DMS 273 treated with DMSO at 0.1 percent for 48 hours (cell line): ENCODE measurements at places on chromosomes 16 and 17.
A peak's percentile ranks its signal among the peaks of the same experiment; 100 is the strongest.

GRCh38 chr16:26993963-26994362 lies 72.8 kb upstream of the C16orf82 start:
- no peak for DNase-seq

- no peak for DNase-seq
Measured at GRCh38 chr17:46976626-46977270, 2.3 kb downstream of the RPRML start.

DNA sequence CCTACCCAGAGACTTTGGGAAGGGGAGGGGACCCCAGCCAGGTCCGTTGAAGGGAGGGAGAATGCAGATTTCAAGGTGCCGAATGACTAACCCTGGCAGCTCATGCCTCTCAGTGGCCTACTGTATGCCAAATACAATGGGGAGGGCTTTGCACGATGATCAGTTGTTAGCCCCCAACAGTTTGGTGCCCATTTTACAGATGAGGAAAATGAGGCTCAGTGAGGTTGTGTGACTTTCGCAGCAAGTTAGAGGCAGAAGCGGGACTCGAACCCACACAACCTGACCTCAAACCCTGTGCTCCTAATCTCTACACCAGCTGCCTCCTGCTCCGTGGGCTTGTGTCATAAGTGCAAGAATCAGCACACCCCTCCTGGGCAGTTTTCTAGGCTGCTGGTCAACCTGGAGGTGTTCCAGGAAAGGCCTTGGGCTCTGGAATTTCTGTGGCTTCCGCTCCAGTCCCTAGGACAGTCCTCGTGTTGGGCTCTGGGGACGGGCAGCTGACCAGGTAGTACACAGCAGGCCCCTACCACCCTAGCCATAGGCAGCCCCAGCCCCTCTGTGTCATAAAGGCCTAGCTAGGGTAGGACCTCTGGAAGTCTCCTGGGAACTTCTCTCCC lies 11.9 kb upstream of the NAGPA start:
- no peak for DNase-seq

DNA sequence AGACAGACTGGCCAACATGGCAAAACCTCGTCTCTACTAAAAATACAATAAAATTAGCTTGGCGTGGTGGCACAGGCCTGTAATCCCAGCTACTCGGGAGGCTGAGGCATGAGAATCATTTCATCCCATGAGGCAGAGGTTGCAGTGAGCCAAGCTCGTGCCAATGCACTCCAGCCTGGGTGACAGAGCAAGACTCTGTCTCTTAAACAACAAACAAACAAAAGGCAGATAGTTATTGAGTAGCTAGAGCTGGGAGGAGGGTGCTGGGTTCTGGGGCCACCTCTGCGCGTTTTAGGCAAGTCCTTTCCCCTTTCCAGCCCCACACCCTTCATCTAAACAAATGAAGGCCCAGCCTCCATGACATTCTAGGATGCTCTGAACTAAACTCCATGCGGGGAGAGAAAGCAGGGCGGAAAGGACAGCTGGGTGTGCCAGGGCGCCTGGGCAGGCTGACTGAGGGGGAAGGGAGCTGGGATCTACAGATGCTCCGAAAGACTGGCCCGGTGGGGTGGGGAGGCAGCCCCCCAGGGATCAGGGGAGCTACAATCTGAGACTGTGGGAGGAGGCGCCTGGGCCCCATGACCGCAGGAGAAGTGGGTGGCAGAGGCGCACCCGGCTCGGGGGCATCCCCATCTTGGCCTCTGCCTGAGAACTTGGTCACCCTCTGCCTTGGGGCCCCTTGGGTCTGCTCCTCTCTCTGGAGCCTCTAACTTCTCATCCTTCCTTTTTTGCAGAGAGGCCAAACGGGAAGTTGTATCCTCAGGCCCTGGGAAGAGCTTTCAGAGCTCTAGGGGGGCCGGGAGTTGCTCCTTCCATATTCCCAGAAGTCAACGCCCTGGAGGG lies 910 bp downstream of the ITGAL start:
- DNase-seq, result no peak

DNA sequence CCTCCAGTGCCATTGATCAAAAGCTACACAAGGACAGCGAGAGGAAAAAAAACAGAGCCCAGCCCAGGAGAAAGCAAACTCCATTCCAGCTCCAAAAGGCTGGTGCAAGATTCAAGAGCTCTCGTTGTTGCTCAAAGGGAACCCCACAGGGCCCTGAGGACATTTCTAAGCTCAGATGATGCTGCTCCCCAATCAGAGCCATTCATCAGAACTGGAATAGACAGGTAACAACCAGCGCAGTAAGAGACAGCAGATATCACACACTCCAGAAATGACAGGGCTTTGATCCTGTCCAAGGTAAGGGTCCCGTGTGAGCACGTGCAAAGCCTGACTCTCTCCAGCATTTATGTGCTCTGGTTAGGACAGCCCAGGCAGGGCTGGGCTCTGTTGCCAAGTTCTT lies 20.1 kb downstream of the PMP22 start:
- DNase-seq, result no peak

DNA sequence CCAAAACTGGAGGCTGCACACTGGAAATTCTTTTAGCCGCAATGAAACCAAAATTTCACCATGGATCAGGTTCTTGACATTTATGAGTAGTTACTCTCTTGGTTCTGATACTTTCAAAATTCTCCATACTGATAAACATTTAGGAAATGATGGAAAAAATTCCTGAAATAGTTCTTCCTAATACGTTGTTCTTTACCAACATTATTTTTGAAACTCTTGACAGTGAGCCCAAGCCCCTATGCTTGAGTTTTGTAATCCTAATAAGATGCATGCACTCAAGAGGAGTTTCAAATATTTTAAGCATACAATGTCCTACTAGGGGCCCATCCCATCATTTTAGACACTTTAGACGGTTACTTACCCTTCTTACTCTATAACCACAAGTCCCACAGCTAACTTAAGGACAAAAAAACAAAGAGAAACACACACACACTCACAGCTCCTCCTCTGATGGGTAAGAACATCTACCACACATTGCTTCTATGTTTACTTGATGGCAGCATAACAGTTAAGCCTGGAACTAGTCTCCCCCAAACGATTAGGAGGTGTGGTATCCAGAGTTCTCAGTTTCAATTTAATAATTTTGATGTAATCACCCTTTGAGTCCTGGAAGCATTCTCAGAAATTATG lies 3.7 kb downstream of the VEZF1 start:
- no peak for DNase-seq

DNA sequence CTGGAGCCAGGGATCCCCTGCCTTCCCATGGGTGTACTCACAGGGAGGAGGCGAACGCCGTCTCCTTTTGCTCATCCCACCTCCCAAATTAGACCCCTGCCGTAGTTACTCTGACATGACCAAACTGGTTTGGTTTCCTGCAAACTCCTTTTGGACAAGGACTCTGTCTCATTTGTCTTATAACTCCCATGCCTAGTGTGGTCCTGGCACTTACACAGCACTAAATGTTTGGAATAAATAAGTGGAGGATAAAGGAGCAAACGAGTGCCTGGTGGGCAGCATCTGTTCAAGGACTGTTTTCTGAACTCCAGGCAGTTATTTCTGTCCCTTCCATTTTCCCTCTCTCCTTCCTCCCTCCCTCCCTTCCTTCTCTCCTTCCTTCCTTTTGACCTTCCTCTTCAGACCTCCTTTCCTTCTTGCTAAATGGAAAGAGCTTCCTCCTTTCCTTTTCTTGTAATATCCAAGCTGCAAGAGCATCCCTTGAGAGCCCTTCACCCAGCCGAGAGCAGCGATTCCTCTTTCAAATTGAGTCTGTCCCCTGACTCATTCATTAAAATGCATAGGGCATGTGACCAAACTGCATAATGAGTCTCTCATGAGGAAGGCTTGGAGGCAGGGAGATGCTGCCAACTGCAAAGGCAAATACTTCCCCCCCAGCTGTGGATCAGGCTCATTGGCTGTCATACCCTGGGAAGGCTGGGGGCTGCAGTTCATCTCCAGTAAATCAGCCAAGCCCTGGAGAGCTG lies 36.8 kb downstream of the CHD9 start:
- peak; percentile 97 for DNase-seq

DNA sequence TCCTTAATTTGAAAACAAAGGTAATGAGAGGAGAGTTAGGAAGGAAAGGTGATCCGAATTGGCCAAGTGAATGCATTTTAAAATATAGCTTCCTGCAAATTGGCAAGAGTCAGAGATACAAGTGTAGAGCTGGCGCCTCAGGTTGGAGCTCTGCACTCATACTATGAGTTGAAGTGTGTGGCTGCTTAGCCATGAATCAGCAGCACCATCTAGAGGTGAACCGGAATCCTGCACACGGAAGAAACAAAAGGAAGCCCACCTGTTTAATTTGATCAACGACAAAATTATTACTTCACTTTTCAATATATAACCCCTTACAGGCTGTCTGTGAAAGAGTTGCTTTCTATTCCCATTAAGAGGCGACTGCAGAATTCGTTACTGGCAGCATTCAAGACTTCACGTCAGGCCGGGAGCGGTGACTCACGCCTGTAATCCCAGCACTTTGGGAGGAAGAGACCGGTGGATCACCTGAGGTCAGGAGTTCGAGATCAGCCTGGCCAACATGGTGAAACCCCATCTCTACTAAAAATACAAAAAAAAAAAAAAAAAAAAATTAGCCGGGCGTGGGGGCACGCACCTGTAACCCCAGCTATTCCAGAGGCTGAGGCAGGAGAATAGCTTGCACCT lies 1253.7 kb upstream of the CDH8 start:
- DNase-seq, result peak; percentile 1

- DNase-seq, result no peak
Measured at GRCh38 chr17:72101526-72101925, 19.3 kb upstream of the SOX9 start.

DNA sequence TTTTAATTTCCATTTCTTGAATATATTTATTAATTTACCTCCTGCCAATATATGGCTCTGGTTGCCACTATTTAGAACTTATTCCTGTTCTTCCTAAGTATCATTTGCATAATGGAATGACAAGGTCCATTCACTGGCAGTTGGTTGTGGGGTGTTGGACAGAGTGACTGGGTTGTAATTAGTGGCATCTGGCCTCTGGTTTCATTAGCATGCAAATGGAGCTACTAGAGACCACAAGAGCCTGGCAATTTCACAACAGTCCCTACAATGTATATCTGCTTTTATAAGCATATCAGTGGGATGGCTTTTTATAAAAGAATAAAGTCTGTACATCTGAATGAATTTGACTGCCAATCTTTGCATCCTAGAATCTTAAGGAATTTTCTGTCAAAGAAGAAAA lies 1030.9 kb upstream of the CDH8 start:
- peak; percentile 72 for DNase-seq

DNA sequence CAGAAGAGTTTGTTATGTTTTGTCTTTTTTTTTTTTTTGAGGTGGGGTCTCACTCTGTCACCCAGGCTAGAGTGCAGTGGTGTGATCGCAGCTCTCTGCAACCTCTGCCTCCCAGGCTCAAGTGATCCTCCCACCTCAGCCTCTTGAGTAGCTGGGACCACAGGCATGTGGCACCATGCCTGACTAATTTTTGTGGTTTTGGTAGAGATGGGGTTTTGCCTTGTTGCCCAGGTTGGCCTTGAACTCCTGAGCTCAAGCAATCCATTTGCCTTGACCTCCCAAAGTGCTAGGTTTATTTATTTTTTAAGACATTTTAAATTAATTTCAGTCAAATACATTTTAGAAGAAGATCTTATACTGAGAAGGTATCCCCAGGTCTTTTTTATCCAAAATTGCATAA lies 366.7 kb downstream of the KCNJ2 start:
- no peak for DNase-seq

DNA sequence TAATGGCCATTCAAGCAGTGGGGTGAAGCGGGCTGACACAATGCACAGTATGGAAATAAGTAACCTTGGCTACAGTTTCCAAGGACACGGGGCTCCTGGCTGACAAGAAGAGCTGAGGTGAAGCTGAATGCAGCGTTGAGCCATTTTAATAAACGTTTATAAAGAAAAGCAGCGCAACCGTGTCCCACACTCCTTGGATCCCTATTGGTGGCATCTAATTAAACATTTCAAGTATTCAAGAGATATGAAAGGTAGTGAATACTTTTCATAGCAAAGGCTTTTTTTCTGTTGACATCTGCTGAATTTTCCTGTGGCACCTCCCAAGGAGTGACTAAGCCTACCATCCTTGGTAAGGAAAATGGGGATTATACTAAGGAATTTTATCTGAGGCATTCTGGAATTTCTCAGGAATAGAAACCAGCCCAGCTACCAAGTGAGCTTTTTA lies 26.5 kb downstream of the DUSP14 start:
- no peak for DNase-seq

DNA sequence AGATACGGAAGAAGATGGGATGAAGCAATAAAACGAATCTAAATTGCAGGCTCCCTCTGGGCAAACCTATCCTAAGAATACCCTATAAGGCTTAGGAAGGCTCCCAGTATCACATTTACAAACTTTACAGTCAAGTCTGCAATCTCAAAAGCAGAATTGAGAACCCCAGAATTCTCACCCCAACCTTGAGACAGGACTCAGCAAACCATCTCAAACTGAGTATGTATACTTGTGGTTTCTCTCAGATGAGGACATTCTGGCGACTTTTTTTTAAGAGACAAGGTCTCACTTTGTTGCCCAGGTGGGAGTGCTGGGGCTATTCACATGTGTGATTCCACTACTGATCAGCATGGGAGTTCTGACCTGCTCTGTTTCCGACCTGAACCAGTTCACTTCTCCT lies 19.3 kb upstream of the ITGA2B start:
- DNase-seq, result no peak

- no peak for DNase-seq
Measured at GRCh38 chr16:70388006-70388680, 41.4 kb downstream of the DDX19A start.

DNA sequence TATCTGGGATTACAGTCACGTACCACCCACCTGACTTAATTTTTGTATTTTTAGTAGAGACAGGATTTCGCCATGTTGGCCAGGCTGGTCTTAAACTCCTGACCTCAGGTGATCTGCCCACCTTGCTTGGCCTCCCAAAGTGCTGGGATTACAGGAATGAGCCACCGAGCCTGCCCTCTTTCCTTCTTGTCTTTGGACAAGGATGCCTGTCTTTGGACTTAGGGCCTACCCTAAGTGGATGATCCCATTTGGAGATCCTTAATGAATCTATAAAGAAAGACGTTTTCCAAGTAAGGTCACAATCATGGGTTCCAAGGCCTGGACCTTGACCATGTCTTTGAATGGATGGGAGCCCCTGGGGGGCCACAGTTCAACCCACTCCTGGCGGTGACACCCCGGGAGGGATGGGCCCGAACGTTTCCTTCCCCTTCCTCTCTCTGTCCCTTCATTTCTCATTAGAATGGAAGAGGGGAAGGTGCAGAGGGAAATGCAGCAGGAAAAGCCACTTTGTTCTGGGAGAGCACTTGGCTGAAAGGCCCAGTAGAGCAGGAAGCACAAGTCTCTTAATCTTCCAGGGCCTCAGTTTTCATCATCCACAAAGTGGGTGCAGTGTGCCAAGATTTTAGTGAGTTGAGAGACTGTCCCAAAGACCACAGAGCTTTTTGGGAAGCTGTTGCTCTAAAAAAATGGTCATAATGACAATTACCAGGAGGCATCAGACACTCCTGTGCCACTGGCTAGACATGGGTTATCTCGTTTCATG lies 353.3 kb downstream of the SEC14L1 start:
- DNase-seq, result no peak

GRCh38 chr16:18983565-18984434 lies at the start of gene TMC7:
Gene TMC7, plus strand, starts transcription at chr16:18983934. Its CDS starts 130 bp downstream, at chr16:18984064.
- peak; percentile 58 for DNase-seq

- no peak for DNase-seq
Measured at GRCh38 chr16:67202956-67203493, 4.1 kb downstream of the ELMO3 start.
